ENCODE measurements at places on chromosomes 13 and 19. TPM values are rescaled to one million over a fixed set of nuclear protein-coding genes. Genes with fewer than 3 reads are reported as not detected.

- DNase-seq = no peak
Measured at GRCh38 chr13:45280011-45280410, 61.0 kb downstream of the TPT1 start.

GRCh38 chr13:30023196-30023895 lies 172.9 kb upstream of the UBL3 start:
- no peak for DNase-seq

DNA sequence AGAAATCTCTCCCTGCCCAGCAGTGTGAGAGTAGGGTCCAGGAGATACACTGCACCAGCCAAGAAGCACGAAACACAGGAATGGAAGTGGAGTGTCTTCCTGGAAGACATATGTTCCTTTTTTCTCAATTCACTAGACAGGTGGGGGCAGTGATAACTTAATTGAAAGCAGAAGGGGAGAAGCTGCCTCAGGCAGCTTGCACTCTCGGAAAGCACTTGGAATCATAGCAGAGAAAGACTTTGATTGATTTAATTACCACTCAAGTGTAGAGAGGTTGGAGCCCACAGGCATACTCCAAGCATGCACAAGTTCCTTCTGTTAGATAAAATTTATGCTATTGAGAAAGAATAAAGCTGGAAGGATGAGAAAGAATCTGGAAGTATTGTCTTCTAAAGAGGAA lies 249.4 kb downstream of the SLITRK6 start:
- no peak for DNase-seq

DNA sequence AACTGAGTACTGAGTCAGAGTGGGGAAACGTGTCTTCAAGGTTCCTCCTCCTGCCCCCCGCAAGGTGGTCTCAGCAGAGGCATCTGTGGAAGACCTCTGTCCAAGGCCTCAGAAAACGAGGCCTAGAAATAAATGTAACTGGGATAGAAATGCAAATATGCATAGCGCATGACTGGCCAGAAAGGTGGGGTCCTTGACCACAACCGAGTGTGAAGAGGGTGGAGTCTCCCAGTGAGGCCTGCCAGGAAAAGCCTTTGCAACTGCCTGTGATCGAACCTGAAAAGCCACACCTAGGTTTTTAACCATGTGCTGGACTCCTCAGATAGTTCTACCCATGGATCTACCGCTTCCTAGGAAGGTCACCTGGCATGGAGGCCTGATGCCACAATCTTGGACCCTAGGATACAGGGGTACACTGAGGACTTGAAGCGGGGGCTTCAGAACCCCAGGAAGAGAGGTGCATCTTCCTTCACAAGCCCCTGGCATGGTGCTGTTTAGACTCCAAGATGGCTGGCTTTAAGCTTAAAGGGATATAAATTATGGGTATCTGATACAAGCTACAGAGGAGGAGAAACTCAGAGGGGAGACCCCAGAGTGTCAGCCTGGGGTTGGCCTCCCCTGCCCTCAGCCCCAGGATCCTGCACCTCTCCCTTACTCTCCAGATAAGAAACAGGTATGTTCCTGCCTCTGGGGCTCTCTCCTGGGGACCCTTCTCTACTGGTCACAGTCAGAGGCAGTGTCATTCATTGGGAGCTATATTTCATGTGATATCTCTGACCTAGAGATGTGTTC lies 18.3 kb upstream of the SIGLEC6 start:
- DNase-seq = no peak

DNA sequence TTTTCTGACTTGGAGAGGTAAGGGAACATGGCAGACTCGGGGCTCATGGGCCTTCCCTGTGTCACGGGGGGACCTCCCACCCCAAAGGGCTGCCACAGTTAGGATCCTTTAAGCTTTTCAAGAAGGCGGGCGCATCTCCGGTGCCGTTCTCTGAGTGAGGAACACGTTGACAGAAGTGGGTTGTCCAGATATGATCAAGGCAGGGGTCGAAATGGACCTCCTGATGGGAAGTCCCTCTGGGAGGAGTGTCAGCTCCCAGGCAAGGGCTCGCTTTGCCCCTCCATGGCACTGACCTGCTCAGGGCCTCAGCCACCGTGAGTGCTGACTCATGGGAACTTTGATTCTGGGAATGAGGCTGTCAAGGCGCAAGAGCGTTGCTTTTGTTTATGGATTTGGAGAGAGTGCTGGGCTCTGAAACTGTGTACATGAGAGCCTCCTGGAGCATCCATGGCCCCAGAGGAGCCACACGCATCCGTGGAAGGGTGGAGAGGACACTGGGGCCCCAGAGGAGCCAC lies 6.5 kb upstream of the TEX29 start:
- DNase-seq = no peak

DNA sequence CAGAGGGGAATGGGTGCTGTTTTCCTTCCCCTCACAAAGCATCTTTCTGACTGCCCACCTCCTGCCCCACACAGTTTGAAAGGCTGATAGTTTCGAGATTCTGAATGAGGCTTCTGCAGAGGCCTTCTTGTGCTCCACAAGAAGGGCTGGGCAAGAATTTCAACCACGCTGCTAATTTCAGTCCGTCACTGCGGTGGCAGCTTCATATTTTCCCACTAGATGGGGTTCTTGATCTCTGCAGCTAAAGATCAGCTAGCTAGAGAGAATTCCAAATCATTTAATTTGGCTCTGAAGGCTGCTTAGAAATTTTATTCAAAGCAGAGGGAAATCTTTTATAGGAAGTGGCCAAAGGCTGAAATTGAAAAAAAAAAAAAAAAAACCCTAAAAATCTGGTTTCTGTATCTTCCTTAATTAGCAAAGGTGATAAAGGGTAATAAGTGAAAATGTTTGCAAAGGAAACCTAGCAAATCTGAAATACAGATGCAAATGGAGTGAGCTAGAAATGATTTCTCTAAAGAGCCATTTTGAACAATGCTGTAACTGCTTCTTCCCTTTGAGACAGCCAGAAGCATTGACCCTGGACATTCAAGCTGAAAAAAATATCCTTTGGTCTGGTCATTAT lies 38.0 kb upstream of the C13orf42 start:
- no peak for DNase-seq

Gene GADD45GIP1
- total RNA-seq = 31.0 TPM

Gene KLF2
- 27.0 TPM for total RNA-seq

All from suprapubic skin (tissue), 4 donors.